ENCODE measurements at places on chromosomes 1 and 21.

GRCh38 chr1:32773018-32773763 lies 44.0 kb downstream of the YARS1 start:
- peak; percentile 24 for DNase-seq

- DNase-seq: no peak
Measured at GRCh38 chr1:200374569-200375295, 35.1 kb downstream of the ZNF281 start.

DNA sequence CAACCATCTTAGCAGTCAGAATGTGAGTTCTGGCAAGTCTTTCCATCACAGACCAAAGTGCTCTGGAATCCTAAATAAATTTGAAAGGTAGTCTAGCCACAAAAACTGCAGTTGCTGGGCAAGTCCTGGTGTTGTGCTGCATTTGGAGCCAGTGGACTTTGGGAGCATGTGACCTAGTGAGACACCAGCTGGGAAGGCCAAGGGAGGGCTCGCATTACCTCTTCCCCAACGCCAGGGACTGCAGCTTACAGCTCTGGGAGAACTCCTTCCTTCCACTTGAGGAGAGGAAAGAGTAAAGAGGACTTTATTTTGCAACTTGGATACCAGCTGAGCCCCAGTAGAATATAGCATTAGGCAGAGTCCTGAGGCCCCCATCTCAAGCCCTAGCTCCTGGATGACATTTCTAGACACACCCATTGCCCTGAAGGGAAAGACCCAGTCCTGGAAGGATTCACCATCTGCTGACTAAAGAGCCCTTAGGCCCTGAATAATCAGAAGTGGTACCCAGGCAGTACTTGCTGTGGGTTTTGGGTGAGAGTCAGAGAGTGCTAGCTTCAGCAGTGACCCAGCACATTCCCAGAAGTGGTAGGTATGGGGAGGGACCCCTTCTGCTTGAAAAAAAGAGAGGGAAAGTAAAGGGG lies 190.7 kb downstream of the NUF2 start:
- DNase-seq: no peak

DNA sequence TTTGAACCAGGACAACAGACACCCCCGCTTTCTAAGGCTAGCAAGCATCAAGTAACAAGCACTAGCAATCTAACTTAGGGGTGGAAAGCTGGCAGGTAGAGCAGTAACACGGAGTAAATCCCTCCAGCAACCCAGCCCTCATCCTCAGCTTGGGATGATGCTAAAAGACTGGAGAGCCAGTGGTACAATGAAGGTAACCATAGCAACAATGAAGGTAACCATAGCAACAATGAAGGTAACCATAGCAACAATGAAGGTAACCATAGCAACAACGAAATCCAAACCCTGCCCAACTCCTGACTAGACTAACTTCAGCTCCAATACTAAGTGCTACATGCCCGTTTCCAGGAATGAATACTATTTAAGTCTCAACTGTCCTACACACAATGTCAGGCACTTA lies 22.2 kb upstream of the EIF4G3 start:
- DNase-seq: no peak

DNA sequence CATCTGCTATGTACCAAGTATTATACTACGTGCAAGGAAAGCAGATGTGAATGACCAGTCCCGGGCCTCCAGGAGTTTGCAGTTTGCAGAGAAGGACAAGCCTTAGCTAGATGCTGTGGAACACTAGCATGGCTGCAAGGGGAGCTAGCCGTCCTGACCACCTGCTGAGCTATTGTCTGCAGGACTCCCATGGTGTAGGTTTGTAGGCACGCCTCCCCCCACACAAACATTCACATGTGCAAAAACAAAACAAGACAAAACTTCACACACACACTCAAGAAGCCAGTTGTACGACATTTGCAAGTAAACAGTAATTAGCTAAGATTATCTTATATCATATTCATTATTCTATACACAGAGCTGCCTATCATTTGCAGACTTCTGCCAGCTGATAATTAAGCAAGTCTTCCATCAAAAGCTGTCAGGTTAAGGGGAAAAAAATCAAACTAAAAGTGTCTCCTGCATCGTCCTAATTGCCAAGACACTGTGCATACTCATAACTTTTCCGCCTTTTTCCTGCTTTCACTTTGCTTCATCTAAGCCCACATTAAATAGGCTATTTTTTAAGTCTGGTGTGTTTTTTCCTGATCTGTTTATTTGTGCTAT lies 10.7 kb upstream of the HNRNPU start:
- DNase-seq: no peak

GRCh38 chr1:235878082-235878811 lies 11.5 kb upstream of the LYST start:
- DNase-seq: no peak
